Activated CD4-positive, alpha-beta T cell treated with anti-CD3 and anti-CD28 coated beads, Interleukin-2, amount 10 ng/mL, durations not matched to agents 7 days and 5 days (primary cell): ENCODE measurements at places on chromosomes 13 and 19.

DNA sequence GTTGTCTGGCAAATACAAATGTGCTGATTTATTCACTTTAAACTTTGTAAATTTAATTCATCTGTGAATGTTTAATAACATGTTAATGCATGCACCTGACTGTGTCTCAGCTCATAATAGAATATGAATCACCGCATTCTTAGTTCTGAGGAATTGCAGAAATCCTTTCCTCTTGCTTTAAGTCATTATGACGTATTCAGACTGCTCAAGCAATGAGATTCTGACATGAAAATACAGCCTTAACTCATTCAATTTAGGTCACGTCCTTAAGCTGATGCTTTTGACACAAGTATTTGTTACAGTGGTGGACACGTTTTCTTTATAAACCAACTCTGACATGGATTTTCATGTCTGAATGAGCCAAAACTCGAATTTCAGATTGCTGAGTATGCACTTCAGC, 541.0 kb upstream of the KLF12 start:
- no peak overlapping the region for H3K27ac ChIP-seq
- no peaks in the 10 kb centered on the region for H3K4me1 ChIP-seq
- H3K4me3 ChIP-seq, result no peak overlapping the region
- H3K27me3 ChIP-seq, result no peaks in the 10 kb centered on the region
- H3K36me3 ChIP-seq, result no peaks in the 10 kb centered on the region

DNA sequence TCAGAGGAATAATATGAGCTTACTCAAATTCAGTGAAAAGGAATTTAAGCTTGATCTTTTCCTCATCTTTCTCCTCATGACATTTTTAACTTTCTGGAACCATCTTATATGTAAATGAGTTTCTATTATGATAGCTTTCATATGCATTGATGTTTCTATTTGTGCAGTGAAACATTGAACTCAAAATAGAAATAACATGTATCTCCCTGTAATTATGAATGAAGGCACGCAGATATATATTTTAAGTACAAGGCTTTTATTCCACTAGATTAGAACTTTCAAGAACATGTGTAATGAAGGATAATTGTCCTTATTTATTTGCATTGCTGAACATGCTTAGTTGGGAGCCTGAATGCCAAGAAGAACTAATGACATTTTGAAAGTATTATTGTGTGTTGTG, 1391.7 kb upstream of the MIR17HG start:
- no peaks in the 10 kb centered on the region for H3K27me3 ChIP-seq
- H3K27ac ChIP-seq, result no peak overlapping the region
- H3K36me3 ChIP-seq, result no peaks in the 10 kb centered on the region
- no peaks in the 10 kb centered on the region for H3K4me1 ChIP-seq

DNA sequence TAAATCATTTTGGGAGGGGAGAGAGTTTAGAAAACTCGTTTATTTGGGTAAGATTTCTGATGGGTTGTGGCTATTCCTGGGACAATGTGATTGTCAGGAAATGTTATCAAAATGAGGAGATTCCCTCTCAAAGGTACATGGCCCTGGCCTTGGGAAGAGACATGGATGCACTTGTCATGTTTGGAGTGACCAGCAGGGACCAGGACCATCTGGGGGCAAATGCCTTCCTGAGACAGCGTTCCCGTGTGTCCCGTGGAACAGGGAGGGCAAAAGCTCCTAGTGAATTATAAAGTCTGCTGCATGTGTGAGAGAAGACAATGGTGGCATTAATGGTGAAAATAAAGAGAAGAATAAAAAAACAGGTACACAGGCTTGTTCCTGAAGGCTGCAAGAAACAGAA, 317.3 kb downstream of the ZNF536 start:
- H3K27ac ChIP-seq, result no peak overlapping the region
- peaks cover 34% of the 10 kb centered on the region for H3K27me3 ChIP-seq
- no peak overlapping the region for H3K4me3 ChIP-seq
- peaks cover 6% of the 10 kb centered on the region for H3K4me1 ChIP-seq
- no peak for DNase-seq

GRCh38 chr13:29709407-29710069, 114.0 kb upstream of the SLC7A1 start:
- H3K36me3 ChIP-seq, result no peaks in the 10 kb centered on the region
- H3K27ac ChIP-seq, result no peak overlapping the region
- peaks cover 6% of the 10 kb centered on the region for H3K27me3 ChIP-seq
- DNase-seq, result no peak
- no peak overlapping the region for H3K4me3 ChIP-seq

DNA sequence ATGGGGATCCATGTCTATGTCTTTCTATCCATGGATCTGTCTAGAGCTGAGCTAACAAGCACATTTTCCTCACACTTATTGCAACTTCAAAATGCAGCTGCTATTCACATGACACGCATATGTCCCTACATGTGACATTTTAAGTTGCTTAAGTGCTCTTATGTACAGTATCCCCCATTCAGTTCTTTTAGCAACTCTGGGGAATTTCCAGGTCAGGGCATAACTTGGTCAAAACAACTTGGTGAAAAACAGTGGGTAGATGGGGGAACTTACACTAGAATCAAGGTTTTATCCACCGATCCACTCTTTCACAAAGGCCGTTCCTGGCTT, 73.0 kb downstream of the COL4A1 start:
- no peaks in the 10 kb centered on the region for H3K4me1 ChIP-seq
- H3K27me3 ChIP-seq, result peaks cover 11% of the 10 kb centered on the region
- no peak for DNase-seq

DNA sequence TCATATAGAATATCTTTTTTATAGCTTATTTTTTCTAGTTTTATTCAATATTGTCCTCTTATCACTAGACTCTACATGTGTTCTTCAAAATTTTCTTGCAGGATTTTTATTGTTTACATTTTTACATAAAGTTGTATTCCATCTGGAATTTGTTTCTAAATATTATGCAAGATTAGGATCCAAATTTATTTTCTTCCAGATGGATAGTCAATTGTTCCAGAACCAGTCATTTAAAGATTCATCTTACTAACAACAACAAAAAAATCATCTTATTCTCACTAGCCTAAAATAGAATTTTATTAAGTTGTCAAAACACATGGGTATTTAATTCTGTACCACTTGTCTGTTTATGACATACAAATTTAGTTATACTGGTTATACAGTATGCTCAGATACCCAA, 390.4 kb upstream of the GPC6 start:
- H3K27ac ChIP-seq, result no peak overlapping the region
- no peak for DNase-seq
- no peaks in the 10 kb centered on the region for H3K27me3 ChIP-seq

DNA sequence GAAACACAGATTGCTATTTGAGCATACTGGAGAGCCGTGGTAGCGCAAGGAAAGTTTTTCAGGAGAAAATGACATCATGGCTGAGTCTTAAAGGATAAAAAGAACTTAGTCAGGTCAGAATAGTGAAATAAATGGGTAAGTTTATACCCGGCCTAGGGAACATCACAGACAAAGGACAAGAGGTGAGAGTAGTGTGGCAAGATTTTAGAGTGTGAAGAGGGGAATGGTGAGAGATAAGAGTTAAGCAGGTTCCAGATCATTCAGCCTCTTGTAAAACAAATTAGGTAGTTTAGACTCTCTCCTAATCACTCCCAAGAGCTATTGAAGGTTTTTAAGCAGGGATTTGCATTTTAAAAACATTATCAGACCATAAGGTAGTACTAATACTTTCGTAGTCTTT, 116.0 kb upstream of the MAB21L1 start:
- no peaks in the 10 kb centered on the region for H3K27me3 ChIP-seq
- no peak for DNase-seq
- no peaks in the 10 kb centered on the region for H3K4me1 ChIP-seq

- peaks cover 70% of the 10 kb centered on the region for H3K36me3 ChIP-seq
- H3K27ac ChIP-seq, result peak overlapping the region; percentile 94
- peak; percentile 46 for DNase-seq
- peak overlapping the region; percentile 84 for H3K4me3 ChIP-seq
- H3K27me3 ChIP-seq, result no peaks in the 10 kb centered on the region
Measured at GRCh38 chr19:49559928-49560327, 20.4 kb downstream of the NOSIP start.

- H3K27ac ChIP-seq, result no peak overlapping the region
- no peak for DNase-seq
- no peaks in the 10 kb centered on the region for H3K27me3 ChIP-seq
- peaks cover 24% of the 10 kb centered on the region for H3K4me1 ChIP-seq
Measured at GRCh38 chr19:19371059-19371458, 34.4 kb upstream of the GATAD2A start.

DNA sequence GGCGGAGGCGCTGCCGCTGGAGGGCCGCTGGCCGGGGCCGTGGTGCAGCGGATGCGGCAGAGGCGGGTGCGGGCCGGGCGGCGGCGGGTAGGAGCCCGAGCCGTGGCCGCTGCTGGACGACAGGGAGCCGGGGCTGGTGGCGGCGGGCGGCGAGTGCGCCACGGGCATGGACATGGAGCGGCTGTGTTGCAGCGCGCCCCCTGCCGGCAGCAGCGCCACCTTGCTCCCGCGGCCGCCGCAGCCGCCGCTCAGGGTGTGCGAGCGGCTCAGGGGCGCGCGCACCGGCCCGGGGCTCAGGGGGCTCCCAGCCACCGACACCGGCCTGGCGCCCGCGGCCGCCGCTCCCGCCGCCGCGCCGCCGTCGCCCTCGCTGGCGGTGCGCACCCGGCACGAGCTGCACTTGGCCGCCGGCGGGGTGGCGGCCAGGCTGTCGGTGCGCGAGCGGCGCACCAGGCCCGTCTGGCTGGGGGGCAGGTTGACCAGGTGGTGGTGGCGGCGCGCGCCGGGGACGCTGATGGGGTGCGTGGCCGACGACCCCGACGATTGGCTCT, 1.7 kb downstream of the IRS2 start:
- H3K27ac ChIP-seq, result no peak overlapping the region
- peak overlapping the region; percentile 45 for H3K4me3 ChIP-seq
- peaks cover 31% of the 10 kb centered on the region for H3K4me1 ChIP-seq
- DNase-seq, result peak; percentile 63

GRCh38 chr19:35438527-35438926, 9.5 kb upstream of the FFAR2 start:
- no peak for DNase-seq
- H3K4me3 ChIP-seq, result no peak overlapping the region
- no peaks in the 10 kb centered on the region for H3K36me3 ChIP-seq

DNA sequence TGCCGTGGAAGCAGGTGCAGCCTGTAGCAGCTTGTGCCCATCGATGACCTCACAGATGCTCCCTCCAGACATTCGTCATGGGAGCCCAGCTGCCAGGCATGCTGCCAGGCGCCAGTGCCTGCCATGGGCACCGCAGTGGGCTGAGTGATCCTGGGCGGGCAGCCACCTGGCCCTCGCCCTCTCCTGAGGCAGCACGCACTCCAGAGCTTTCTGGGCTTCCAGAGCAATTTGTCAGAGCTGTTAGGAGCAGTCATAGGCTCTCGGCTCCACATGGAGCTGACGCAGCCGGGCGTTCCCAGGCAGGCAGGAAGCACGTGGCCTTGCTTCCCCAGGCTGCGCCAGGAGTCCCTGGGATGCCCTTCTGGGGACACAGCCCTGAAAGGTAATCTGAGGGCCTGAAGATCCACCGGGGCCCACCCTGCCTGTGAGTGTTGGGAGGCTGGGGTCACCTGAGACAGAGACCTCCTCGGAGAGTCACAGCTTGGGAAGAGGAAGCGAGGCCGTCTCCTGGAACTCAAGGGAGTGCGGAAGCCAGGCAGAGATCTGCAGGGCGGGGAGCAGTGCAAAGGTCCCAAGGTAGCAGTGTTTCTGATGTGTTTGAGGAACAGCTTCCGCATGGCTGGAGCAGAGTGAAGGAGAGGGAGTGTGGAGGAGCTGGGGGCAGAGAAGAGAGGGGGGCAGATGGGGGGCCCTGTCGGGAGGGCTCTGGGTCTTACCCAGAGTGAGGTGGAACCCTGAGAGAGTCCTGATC, 50.6 kb downstream of the DPF1 start:
- H3K4me3 ChIP-seq, result no peak overlapping the region
- no peaks in the 10 kb centered on the region for H3K36me3 ChIP-seq
- no peaks in the 10 kb centered on the region for H3K27me3 ChIP-seq
- no peak overlapping the region for H3K27ac ChIP-seq

DNA sequence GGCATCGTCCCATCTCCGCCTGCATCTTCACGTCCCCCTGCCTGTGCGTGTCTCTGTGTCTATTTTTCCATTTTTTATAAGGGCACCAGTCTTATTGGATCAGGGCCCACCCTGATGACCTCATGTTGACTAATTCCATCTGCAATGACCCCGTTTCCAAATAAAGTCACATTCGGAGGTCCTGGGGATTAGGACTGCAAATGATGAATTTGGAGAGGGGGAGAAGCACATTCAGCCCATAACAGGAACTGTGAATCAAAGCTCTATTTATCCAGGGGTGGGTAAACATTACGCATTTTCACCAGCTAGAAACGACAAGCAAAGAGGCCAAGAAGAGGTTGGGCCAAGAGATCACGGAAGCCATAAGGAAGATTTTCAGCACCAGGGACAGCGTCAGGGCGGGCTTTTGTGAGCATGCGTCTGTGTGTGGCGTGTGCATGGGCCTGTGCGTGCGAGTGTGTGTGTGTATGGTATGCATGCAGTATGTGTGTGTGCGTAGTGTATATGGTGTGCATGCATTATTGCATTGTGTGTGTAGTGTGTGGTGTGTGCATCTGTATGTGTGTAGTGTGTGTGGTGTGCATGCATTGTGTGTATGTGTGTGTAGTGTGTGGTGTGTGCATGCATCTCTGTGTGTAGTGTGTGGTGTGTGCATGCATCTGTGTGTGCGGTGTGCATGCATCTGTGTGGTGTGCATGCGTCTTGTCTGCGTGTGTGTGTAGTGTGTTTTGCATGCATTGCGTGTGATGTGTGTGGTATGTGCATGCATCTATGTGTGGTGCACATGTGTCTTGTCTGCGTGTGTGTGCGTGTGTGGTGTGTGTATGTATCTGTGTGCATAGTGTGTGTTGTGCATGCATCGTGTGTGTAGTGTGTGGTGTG, 19.6 kb downstream of the CELF5 start:
- no peak overlapping the region for H3K27ac ChIP-seq
- no peak overlapping the region for H3K4me3 ChIP-seq
- H3K36me3 ChIP-seq, result no peaks in the 10 kb centered on the region
